ENCODE measurements at places on chromosomes 7 and 10.

DNA sequence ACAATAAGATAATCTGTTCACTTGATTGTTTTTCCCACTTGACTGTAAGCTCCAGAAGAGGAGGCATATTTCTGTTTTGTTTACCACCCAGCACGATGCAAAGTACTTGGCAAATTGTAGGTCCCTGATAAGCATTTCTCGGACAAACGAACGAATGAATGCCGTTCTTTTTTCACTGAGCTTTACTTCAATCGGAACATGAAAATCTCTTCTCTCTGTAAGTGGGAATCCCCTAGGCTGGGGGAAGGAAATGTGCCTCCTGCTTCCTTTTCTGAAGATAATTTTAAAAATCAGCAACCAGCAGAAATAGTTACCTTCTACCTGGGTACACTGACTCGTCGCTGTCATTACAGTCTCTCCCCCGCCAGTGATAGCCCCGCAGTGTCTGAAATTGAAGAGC, 102.9 kb downstream of the AOAH start:
- no peak for DNase-seq

DNA sequence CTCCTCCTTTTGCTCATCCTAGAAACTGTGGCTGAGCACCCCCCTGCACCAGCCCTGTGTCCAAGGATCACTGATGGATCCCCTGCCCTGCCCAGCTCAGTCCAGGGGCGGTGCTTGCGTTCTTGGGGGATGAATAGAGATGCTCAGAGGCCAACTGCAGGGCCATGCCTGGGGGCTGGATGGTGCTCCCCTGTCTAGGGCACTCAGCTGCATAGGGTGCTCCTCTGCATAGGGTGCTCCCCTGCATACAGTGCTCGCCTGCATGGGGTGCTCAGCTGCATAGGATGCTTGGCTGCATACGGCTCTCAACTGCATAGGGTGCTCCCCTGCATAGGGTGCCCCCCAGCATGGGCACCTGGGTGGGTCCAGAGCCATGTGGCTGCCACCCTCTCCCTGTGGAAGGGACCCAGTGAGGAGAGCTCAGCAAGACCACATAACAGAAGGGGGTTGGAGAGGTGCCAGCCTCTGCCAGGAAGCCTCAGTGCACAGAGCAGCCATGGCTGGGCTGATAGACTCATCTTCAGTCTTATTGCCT, 95.0 kb downstream of the BMS1 start:
- DNase-seq, result no peak

- no peak for DNase-seq
Measured at GRCh38 chr7:110898516-110898915, 192.4 kb upstream of the LRRN3 start.

GRCh38 chr7:27110186-27111031, 7.9 kb upstream of the HOXA2 start:
- peak; percentile 68 for DNase-seq

GRCh38 chr7:157573244-157573643, 236.4 kb downstream of the DNAJB6 start:
- no peak for DNase-seq

- no peak for DNase-seq
Measured at GRCh38 chr7:7553386-7553785, 13.3 kb upstream of the MIOS start.

DNA sequence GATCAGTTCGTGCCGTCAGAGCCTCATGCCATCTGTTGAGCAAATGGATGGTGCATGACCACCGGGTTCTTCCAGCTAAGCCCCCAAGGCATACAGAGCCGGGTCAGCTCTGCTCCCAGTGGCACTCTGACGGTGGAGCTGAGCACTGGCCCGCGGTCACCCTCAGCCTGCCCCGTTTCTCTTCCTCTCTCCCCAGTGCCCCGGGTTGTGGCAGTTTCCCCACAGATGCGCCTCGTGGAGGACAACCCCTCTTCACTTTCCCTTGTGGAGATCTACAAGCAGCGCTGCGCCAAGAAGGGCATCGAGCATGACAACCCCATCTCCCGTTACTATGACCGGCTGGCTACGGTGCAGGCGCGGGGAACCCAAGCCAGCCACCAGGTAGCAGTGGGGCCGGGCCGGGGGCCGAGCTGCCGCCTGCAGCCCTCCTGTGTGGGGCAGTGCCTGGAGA, 129.9 kb downstream of the TRRAP start:
- DNase-seq, result peak; percentile 14

DNA sequence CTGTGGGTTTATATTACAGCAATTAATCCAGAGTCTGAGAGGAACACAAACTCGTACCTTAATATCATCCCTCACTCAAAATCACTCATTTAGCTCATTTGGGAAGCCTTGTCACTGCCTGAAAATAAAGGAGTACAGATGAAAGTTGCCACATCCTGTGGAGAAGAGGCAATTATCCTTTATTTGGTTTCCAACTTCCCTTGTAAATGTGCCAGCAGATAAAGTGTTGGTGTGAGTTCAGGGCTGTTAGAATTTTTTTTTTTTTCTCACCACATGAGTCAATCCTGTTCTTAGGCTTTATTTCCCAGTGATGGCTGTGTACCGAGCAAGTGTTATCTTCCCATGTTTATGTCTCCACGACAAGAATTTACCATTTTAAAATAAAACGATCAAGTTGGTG, 99.0 kb upstream of the SMIM30 start:
- DNase-seq, result no peak

DNA sequence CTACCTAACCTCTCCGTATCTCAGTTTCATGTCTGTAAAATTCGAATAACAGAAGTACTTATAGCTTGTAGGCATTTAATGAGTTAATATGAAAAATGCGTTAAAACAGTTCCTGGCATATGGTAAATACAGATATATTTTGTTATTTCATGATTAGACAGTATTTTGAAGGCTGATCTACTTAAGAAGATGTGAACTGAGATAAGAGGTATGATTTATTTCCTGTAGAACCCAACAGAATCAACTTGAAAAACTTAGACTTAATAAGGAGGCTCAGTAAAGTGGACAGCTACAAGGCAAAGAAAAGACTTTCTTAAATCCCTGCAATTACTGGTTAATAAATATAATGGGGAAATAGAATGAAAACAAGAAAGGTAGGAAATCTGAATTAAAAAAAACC, 103.3 kb downstream of the FANK1 start:
- no peak for DNase-seq

DNA sequence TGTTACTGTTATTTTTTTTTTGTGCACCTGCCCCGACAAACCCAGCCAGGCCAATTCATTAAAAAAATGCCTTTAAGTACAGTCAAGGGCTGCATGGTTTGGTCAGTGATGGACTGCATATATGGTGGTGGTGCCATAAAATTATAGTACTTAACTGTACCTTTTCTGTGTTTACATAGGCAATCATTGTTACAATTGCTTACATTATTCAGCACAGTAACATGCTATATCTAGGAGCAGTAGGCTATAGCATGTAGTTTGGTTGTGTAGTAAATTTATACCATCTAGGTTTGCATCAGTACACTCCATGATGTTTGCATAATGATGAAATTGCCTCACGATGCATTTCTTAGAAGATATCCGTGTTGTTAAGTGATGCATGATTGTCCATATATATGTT, 58.0 kb downstream of the STK31 start:
- no peak for DNase-seq

DNA sequence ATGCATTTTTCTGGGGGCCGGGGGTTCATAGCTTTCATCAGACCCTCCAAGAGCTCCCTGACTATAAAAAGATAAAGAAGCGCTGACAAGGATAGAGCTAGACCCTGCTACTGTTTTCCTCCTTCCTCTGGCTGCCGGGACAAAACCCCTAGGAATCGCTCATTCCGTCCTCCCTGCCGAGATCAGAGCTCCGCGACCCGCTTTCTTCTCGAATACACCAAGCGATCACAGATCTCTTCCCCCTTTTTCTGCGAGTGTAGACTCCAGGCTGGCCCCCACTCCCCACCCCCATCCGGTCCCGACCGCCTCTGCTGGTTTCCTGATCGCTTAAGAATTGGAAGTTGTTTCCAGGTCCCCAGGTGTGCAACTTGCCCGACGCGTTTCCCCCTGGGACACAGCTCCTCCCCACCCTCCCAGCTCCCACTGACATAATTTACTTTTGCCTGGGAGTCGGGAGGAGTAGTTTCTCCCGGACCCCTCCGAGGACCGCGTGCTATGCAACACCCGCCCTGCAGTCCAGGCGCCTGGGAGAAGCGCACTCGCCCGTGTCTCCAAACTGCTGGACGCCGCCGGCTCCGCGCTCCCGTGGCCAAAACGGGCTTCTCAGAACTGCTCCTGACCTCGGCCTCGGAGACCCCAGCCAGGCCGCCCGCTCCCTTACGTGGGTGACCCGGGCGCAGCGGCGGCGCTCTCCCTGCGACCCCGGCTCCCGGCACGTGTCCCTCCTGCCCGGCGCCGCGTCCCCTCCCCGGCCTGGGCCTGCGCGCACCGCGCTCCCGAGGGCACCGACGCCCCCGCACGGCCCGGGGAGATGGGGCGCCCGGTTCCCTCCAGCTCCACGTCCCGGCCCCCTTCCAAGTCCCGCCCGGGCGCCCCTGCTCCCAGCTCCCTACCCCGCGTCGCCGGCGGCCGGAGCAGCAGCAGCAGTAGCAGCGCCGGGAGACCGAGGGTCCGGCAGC, 552 bp downstream of the IL15RA start:
- DNase-seq, result peak; percentile 73

DNA sequence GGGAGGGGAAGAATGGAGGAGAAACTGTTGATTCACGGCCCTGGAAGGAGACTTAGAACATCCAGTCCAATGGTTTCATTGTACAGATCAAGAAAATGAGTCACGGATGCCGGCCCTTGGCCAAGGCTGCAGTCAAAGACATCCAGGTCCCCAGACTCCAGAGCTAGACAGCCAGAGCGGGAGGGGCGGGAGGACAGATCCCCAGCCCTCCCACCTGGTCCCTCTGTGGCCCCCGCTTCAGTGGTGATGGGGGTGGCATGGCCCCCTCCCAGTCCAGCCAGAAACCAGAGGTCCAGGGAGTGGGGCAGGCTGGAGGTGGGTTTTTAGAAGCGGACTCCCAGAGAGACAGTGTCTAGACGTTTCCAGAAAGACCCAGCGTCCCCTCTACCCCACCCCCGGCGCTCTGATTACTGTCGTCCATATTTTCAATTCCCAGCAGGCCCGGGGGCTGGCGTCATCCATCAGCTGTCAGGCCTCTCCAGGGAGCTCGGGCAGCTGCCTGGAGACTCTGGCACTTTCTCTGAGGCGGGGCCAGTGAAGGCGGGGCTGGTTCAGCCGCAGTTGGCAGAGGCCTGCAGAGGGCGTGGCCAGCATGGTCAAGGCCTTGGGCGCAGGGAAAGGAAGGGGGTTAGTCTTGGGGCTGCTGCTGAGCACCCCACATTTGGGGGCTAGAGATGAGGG, 8.0 kb upstream of the HSPB1 start:
- peak; percentile 60 for DNase-seq

DNA sequence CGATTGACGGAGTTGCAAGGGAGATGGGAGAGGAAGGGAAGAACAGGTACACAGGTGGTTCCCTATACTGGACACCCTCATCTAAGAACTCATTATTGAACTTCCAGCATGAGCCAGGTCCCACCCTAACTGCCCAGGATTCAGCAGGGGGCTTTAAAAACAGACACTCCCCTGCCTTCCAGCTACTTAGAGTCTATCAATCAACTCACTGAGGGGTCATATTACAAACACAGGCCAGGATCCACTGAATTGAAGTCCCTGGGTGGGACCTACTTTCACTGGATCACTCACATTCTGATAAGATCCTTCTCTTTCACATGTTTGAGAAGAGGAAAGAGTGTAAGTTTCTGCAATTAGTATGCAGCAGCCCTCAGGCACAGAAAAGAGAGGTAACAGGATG, 92.8 kb downstream of the ITGA8 start:
- DNase-seq, result no peak

GRCh38 chr10:66244953-66245352, 680.9 kb upstream of the LRRTM3 start:
- DNase-seq, result no peak

DNA sequence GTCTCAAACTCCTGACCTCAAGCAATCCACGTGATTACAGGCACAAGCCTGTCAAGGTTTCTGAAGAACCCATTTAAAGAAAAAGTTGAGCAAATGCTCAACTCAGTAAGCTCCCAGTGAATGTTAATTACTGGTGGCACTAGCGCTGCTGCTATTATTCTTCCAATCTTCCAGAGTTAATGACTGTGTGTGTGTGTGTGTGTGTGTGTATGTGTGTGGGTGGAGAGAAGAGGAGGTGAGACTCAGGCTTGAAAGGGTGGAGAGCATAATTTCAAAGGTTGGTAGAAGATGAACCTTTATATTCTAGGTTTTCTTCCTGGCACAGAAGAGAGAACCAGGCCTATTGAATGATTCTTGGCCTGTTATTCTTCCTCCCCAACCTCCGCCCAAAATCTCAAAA, 11.6 kb upstream of the NPVF start:
- DNase-seq, result no peak

DNA sequence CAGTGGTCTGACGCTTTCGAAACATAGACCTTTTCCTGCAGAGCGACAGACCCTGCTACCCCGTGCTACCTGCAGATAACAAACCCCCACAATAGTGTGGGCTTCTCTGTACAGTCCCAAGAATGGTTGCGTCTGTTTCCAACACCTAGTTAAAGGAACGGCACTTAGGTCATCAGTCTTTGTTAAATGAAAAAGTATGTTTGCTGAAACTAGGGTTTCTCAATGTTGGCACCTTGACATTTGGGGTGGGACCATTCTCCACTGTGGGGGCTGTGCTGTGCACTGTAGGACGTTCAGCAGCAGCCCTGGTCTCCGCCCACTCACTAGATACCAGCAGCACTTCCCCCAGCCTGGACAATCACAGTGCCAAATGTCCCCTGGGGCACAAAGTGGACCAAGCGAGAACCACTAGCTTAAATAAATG, 13.7 kb downstream of the TECTB start:
- no peak for DNase-seq

DNA sequence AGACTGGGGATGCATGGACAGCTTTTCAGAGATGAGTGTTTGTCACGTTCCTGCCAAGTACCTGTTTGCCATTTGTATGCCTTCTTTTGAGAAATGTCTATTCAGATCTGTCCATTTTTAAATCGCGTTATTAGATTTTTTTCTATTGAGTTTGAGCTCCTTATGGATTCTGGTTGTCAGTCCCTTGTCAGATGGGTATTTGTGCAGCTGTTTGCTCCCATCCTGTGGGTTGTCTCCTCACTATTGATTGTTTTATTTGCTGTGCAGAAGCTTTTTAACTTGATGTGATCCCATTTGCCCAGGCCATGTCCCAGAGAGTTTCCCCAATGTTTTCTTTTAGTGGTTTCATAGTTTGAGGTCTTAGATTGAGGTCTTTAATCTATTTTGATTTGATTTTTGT, 5.5 kb upstream of the PRKAR1B start:
- no peak for DNase-seq

DNA sequence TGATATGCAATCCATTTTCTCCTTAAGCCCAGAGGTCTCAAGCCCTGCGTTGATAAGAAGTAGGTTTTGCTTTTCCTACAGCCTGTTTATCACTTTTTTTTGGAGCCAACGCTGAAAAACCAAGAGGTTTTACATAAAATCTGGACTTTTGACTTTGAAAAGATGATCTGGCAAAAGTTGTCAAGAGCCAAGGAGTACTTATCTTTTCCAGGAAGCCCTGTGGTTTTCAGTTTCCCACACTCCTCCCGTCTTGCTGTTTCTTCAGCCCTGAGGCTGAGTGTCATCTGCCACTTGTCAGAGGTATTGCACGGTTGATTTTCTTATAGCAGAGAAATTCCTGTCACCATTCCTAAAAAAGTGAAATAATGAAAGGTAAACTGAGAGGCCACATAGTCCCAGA, 108.7 kb downstream of the TYW1 start:
- DNase-seq, result no peak

GRCh38 chr10:30985512-30985911, 46.2 kb downstream of the ZNF438 start:
- no peak for DNase-seq

- DNase-seq, result no peak
Measured at GRCh38 chr7:74345970-74346369, 56.8 kb downstream of the CLIP2 start.

GRCh38 chr10:118882741-118883140, 128.0 kb upstream of the CACUL1 start:
- no peak for DNase-seq
